ENCODE measurements at places on chromosomes 7 and 10.
A peak's percentile ranks its signal among the peaks of the same experiment; 100 is the strongest.

- no peak for DNase-seq
- H3K4me3 ChIP-seq, result no peak overlapping the region
- no peak overlapping the region for H3K27ac ChIP-seq
- peaks cover 8% of the 10 kb centered on the region for H3K27me3 ChIP-seq
- no peaks in the 10 kb centered on the region for H3K4me1 ChIP-seq
- H3K36me3 ChIP-seq, result no peaks in the 10 kb centered on the region
These were observed 28.9 kb downstream of the DNAJC12 start for GRCh38 chr10:67809107-67809506.

DNA sequence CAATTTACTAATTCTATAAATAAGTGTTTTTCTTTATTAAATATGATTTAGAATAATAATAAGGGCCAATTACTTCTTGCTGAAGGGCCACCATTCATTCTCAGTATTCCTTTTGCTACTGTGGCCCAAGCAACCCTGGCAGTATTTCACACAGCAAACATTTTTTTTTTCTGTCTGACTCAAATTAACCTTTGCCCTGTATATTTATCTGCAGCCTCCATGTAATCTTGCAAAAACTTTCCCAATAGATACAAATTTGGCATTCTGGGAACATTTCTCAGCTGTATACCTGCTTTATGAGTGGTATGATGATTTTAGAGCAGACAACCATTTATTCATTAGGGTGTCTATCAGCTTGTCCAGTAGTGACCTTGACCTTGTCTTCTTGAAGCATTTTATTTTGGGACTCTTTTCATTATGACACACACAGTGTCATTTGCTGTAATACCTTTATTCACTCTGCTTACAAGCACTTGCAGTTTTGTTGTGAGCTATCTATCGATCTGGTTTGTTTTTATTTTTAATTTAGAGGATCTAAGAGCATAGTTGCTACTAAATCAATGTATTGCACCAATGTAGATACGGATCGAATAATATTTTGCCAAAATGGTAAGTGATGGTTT is 159.7 kb upstream of the PLXDC2 start:
- no peaks in the 10 kb centered on the region for H3K27me3 ChIP-seq
- no peak overlapping the region for H3K4me3 ChIP-seq
- DNase-seq, result no peak
- H3K27ac ChIP-seq, result no peak overlapping the region

- H3K4me1 ChIP-seq, result peaks cover 43% of the 10 kb centered on the region
- H3K27me3 ChIP-seq, result no peaks in the 10 kb centered on the region
- H3K4me3 ChIP-seq, result peak overlapping the region; percentile 33
These were observed 46.1 kb downstream of the COL28A1 start for GRCh38 chr7:7489546-7489945.

- no peaks in the 10 kb centered on the region for H3K36me3 ChIP-seq
- H3K4me1 ChIP-seq, result no peaks in the 10 kb centered on the region
- peaks cover 40% of the 10 kb centered on the region for H3K27me3 ChIP-seq
- H3K27ac ChIP-seq, result no peak overlapping the region
These were observed 80.8 kb downstream of the ZNF467 start for GRCh38 chr7:149692557-149692982.

GRCh38 chr10:77101341-77101740 is 536.3 kb downstream of the KCNMA1 start:
- H3K4me3 ChIP-seq, result no peak overlapping the region
- H3K36me3 ChIP-seq, result no peaks in the 10 kb centered on the region
- H3K27me3 ChIP-seq, result no peaks in the 10 kb centered on the region
- H3K4me1 ChIP-seq, result no peaks in the 10 kb centered on the region
- no peak for DNase-seq

GRCh38 chr7:114959931-114960330 is 38.0 kb downstream of the MDFIC start:
- H3K4me1 ChIP-seq, result peaks cover 63% of the 10 kb centered on the region
- H3K36me3 ChIP-seq, result peaks cover 52% of the 10 kb centered on the region
- H3K4me3 ChIP-seq, result no peak overlapping the region
- peak overlapping the region; percentile 70 for H3K27ac ChIP-seq
- no peak for DNase-seq

DNA sequence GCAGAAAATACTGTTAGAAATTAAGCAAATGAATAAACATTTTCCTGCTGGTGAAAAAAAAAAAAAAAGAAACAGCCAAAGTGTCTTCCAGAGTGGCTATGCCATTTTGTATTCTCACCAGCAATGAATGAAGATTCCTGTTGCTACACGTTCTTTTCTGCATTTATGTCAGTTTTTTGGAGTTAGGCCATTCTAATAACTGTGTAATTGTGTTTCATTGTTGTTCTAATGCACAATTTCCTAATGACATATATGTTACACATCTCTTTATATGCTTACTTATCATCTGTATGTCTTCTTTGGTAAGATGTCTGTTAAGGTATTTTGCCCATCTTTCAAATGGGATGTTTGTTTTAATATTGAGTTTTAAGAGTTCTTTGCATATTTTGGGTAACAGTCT is 213.7 kb downstream of the ITGB1 start:
- H3K27me3 ChIP-seq, result no peaks in the 10 kb centered on the region
- no peak for DNase-seq

GRCh38 chr7:96320442-96320841 is 1.5 kb downstream of the SLC25A13 start:
- H3K36me3 ChIP-seq, result peaks cover 9% of the 10 kb centered on the region
- H3K4me3 ChIP-seq, result peak overlapping the region; percentile 90
- peaks cover 30% of the 10 kb centered on the region for H3K4me1 ChIP-seq
- no peaks in the 10 kb centered on the region for H3K27me3 ChIP-seq

- no peak for DNase-seq
- no peaks in the 10 kb centered on the region for H3K4me1 ChIP-seq
- H3K27ac ChIP-seq, result no peak overlapping the region
- H3K4me3 ChIP-seq, result no peak overlapping the region
- no peaks in the 10 kb centered on the region for H3K27me3 ChIP-seq
- H3K36me3 ChIP-seq, result no peaks in the 10 kb centered on the region
These were observed 137.4 kb upstream of the KCNMA1 start for GRCh38 chr10:77774940-77775391.

GRCh38 chr7:50614721-50615518 is 49.7 kb upstream of the DDC start:
- H3K4me3 ChIP-seq, result no peak overlapping the region
- H3K27ac ChIP-seq, result no peak overlapping the region
- H3K36me3 ChIP-seq, result no peaks in the 10 kb centered on the region
- peaks cover 2% of the 10 kb centered on the region for H3K27me3 ChIP-seq
- no peak for DNase-seq
- H3K4me1 ChIP-seq, result no peaks in the 10 kb centered on the region

DNA sequence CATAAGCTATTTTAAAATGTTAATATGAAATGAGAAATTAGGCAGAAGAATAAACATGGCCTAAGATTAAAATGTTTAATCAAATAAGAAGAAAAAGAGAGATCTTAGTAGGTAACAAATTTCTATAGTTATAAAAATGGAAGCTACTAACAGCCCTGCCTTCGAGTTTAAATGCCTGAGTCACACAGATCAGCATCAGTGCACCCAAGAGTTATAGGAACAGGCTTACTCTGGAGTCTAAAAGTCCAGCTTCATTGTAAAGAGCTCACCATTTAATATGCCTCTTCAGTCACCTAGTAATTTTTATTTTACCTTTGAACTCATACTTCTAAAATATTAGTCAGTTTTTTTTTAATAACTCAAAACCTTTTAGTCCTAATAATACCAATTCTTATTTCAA is 52.6 kb downstream of the BRI3 start:
- DNase-seq, result no peak
- H3K4me3 ChIP-seq, result no peak overlapping the region
- H3K27ac ChIP-seq, result no peak overlapping the region
- H3K4me1 ChIP-seq, result no peaks in the 10 kb centered on the region
- no peaks in the 10 kb centered on the region for H3K36me3 ChIP-seq

GRCh38 chr10:84267503-84268126 is 22.8 kb downstream of the RGR start:
- no peaks in the 10 kb centered on the region for H3K4me1 ChIP-seq
- peaks cover 38% of the 10 kb centered on the region for H3K27me3 ChIP-seq
- no peaks in the 10 kb centered on the region for H3K36me3 ChIP-seq
- no peak overlapping the region for H3K27ac ChIP-seq

GRCh38 chr10:44858017-44858371 is 53.1 kb upstream of the TMEM72 start:
- no peaks in the 10 kb centered on the region for H3K36me3 ChIP-seq
- DNase-seq, result no peak
- no peaks in the 10 kb centered on the region for H3K4me1 ChIP-seq

DNA sequence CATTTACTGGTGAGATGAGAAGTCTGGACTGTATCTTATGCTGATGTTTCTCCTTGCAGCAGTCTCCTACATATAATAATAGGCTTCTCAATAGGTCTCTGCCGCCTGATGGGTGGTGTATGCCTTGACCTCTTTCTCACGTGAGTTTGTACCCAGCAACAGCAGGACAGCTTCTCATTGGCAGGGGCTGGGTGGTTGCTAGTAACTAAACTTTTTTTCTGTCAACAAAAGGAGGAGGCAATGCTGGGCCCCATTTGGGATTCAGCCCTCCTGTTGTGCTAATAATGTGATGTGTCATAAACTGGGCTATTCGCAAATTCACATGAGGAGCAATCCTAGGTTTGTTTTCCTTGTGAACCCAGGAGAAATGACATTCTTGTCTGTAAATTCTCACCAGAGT is 533.6 kb downstream of the GATA3 start:
- H3K36me3 ChIP-seq, result no peaks in the 10 kb centered on the region
- no peak overlapping the region for H3K27ac ChIP-seq
- no peak overlapping the region for H3K4me3 ChIP-seq

- H3K27me3 ChIP-seq, result no peaks in the 10 kb centered on the region
- no peaks in the 10 kb centered on the region for H3K4me1 ChIP-seq
- no peaks in the 10 kb centered on the region for H3K36me3 ChIP-seq
These were observed 60.8 kb downstream of the XRCC2 start for GRCh38 chr7:152615031-152615741.

DNA sequence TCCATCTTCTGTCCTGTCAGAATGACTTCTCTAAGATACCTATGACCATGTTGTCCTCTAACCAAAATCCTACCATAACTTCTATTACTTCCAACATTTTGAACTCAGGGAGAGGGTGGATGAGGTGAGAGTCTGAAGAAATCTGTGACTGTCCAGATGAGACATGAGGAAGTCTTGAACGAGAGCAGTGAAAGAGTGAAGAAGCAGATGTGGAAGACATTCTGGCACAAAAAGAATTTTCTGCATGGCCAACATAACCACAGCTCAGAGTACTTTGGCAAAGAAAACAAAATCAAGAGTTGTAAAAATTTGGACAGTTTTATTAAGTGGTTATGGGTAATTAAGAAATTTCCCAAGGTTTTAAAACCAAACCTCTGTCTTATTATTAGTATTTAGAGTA is 141.6 kb downstream of the CPEB3 start:
- H3K27ac ChIP-seq, result no peak overlapping the region
- peaks cover 43% of the 10 kb centered on the region for H3K4me1 ChIP-seq
- no peaks in the 10 kb centered on the region for H3K27me3 ChIP-seq
- H3K36me3 ChIP-seq, result no peaks in the 10 kb centered on the region
- H3K4me3 ChIP-seq, result no peak overlapping the region
- no peak for DNase-seq

DNA sequence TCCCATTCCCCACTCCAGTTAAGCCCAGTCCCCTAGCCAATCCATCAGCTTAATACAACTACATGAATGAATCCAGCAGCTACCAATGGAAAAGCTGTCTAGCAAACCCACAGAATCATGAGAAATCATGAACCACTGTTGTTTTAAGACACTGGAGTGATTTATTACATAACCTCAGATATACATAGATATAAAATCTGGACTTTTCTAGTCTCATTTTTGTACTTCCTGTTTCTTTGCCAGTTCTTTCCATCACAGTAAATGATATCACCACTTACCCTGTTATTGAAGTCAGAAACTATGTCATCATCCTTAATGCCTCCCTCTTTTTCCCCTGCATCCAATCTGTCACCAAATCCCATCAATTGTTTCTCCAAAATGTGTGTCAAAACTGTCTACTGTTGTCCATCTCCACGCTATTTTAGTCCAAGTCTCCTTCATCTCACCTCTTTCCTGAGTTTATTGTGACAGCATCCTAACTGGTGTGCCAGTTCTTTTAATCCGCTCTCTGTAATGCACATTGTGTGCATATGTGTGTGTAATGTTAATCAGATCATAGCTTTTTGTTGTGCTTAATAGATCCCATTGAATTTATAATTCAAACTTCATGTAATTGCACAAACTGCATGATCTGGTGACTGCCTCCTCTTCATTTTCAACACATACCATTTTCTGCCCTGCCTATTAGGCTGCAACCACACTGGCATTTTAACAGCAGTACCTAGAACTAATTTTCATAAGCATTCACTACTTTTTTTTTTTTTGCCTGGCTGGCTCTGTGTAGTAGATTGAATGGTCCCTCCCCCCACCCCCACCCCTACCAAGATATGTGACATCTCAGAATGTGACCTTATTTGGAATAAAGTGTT is 56.0 kb downstream of the MKLN1 start:
- peaks cover 24% of the 10 kb centered on the region for H3K36me3 ChIP-seq
- no peak overlapping the region for H3K4me3 ChIP-seq
- peak overlapping the region; percentile 42 for H3K27ac ChIP-seq
- H3K4me1 ChIP-seq, result peaks cover 21% of the 10 kb centered on the region
- no peak for DNase-seq

DNA sequence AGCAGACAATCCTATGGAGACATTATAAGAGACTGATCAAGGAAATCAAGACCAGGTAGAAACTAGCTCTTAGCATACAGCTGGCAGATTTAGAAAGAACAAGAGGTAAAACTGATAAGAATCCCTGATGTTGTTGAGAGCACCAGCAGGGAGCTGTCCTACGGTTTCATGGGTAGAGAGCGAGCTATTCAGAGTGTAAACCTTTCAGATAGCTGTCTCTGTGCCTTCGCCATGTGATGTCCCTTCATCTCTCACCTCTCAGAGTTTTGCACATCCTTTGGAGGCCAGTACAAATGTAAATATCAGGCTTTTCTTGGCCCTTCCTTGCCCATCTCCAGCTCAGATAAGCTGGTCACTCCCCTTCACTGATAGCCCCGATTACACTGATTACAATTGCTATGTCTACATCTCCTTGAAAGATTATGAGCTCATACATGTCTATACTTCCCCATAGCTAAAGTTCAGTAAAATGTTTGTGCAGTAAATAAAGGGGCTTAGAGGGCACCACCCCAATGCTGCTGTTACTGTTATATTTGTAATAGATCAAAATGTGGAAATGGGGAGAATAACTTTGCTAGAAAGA is 21.9 kb downstream of the THSD7A start:
- H3K27me3 ChIP-seq, result no peaks in the 10 kb centered on the region
- no peaks in the 10 kb centered on the region for H3K4me1 ChIP-seq
- no peak overlapping the region for H3K27ac ChIP-seq
- H3K36me3 ChIP-seq, result no peaks in the 10 kb centered on the region
- DNase-seq, result no peak

DNA sequence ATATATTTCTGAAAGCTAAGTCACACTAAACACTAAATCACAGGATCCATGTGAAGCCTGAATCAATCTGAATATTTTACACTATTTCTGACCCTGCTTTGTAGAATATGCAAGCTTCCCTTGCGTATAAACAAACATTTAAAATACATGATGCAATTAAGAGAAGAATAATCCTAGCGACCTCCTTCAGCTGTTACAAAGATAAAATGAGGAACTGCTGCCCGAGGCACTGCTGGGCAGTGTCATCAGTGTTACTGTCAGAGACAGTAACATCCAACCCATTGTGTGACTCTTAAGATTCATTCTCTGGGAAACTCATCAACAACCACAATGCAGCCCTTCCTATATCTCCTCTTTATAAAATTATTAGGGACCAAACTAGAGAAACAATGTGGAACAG is 61.6 kb downstream of the COBL start:
- no peak for DNase-seq
- H3K27me3 ChIP-seq, result peaks cover 4% of the 10 kb centered on the region
- H3K27ac ChIP-seq, result no peak overlapping the region
- H3K4me3 ChIP-seq, result no peak overlapping the region
- no peaks in the 10 kb centered on the region for H3K4me1 ChIP-seq
- H3K36me3 ChIP-seq, result no peaks in the 10 kb centered on the region

- no peak overlapping the region for H3K4me3 ChIP-seq
- H3K36me3 ChIP-seq, result no peaks in the 10 kb centered on the region
- no peaks in the 10 kb centered on the region for H3K4me1 ChIP-seq
- H3K27me3 ChIP-seq, result no peaks in the 10 kb centered on the region
These were observed 199.8 kb downstream of the DPP6 start for GRCh38 chr7:154252046-154252445.
